ENCODE measurements at places on chromosomes 3 and 15.

- DNase-seq = peak; percentile 91
These were observed at the start of gene MESD for GRCh38 chr15:80989518-80990478. Gene MESD (minus strand): TSS chr15:80989819. CDS start chr15:80989791, 28 bp downstream.

GRCh38 chr3:184880276-184881019 is 68.5 kb downstream of the VPS8 start:
- no peak for DNase-seq

GRCh38 chr15:31216215-31216911 is 110.3 kb upstream of the KLF13 start:
- peak; percentile 29 for DNase-seq

DNA sequence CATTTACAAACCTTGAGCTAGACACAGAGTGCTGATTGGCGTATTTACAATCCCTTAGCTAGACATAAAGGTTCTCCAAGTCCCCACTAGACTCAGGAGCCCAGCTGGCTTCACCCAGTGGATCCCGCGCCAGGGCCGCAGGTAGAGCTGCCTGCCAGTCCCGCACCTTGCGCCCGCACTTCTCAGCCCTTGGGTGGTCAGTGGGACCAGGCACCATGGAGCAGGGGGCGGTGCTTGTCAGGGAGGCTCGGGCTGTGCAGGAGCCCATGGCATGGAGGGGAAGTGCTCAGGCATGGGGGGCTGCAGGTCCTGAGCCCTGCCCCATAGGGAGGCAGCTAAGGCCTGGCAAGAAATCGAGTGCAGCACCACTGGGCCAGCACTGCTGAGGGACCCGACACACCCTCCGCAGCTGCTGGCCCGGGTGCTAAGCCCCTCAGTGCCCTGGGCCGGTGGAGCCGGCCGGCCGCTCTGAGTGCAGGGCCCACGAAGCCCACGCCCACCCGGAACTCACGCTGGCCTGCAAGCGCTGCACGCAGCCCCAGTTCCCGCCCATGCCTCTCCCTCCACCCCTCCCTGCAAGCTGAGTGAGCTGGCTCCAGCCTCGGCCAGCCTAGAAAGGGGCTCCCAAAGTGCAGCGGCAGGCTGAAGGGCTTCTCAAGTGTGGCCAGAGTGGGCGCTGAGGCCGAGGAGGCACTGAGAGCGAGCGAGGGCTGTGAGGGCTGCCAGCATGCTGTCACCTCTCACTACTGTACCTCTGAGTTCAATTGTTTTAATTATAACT is 1213.9 kb downstream of the OTOL1 start:
- no peak for DNase-seq

DNA sequence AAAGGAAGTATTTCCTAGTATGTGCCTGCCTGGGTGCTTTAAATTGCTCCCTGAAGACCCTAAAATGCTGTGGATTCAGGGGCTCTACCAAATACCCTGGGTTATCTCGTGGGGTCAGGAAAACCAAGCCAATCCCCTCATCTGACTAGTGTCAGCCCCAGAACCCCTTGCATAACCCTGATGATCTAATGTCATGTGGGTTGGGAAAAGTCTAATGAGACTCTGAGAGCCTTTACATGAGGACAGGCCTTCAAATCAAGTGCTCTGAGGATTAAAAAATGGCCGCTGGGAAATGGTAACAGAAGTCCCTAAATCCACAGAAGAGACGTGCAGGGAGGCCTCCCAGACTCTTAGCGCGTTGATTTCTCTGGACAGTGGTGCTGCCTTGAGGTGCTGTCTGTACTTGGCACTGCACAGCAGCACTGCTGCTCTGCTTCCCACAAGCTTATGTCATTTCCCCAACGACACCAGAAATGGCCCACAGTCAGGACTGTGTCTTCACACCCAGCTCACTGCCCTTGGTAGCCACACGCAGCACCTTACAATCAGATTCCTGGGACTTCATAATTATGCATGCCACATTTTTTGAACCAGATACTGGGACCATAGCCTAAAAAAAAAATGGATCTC is 16.6 kb downstream of the EIF4E3 start:
- DNase-seq = no peak

GRCh38 chr3:172980849-172981248 is 160.2 kb downstream of the SPATA16 start:
- no peak for DNase-seq

GRCh38 chr3:130480736-130481135 is 36.2 kb upstream of the COL6A6 start:
- DNase-seq = peak; percentile 10

- DNase-seq = peak; percentile 30
These were observed 148.1 kb downstream of the NEK11 start for GRCh38 chr3:131174752-131175151.

- DNase-seq = no peak
These were observed 24.9 kb downstream of the ALS2CL start for GRCh38 chr3:46668591-46668990.

GRCh38 chr3:114406922-114407321 is 113.1 kb downstream of the TIGIT start:
- no peak for DNase-seq

DNA sequence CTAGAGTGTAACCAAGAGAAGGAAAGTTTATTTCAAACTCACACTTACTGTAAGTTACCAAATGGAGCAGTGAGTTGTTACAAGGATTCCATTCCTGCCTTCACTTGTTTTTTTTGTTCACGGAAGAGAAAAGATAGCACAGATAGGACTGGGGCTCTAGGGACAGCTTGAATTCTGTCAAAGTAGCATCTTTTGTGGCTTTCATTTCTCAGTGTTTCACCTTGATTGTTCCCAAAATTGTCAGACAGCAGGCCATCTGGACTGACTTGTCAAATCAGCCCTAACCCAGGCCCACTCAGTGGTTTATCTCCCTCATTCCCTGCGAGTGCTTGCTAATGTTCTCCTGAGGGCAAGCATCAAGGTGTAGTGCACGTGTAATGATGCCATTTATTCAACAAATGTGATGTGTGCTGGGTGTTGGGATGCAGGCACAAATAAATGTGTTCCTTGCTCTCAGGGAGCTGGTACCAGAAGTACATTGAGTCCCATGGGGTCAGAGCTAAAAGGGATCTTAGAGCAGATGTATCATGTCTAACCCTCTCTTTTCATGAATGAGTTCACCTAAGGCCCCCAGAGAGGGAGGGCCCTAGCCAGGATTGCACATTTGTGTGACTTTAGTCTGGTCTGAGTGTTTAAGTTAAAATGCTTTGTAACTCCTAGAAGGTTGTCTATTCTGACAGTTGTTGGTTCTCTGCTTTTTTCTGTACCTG is 49.1 kb downstream of the PDHB start:
- DNase-seq = no peak

DNA sequence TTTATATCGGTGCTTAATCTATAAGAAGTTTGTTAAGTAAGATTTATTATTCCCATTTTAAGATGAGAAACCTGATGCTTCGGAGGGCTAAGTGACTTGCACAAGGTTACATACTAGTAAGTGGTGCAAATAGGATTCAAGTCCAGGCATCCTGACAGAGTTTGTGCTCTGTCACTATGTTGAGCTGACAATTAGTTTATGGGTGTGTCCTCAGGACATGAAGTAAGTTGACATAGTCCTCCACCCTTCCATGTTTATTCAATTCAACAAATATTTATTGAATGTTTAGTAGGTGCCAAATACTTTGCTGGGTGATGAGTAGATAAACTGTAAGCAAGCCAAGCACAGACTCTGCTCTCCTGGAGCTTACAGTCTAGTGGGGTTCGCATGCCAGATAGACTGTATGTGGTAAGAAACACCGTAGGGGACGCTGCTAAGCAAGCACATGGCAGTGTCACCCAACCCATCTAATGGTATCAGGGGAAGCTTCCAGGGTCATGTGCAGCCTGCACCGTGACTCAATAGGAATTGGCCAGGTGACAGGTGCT is 342.7 kb upstream of the SATB1 start:
- no peak for DNase-seq

GRCh38 chr3:162658003-162658402 is 1161.4 kb downstream of the OTOL1 start:
- DNase-seq = no peak

DNA sequence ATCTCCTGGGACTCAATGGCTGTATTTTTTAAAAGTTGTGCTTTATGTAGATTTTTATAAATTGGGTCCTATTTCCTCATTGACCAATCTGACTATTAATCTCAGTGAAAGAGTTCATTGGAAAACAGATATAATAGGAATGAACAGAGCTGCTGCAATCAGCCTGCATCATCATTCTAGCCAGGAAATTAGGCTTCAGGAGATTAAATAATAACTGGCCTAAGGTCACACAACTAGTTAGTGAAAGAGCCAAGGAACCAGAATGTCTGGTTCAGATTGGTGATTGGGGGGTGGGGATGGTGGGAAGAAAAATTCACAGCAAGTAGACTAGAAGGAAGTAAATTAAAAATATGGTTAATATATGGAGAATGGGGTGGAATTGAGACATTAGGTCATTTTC is 180.9 kb upstream of the ROPN1 start:
- no peak for DNase-seq

DNA sequence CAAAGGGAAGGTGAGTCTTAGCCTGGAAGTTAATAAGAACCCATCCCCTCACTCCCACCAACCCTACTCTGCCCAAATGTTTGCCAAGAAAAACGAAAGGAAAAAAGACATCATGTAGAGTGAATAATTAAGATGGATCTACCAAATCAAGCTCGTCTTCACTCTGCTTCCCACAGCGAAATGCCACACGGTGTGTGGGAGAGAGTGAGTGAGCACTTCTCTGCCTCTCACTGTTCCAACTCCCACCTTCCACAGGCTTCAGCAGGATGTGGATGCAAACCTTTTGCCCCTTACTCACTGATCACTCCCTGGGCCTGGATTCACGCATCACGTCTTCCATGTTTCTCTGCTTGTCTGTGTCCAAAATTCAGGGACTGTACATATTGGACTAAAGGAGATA is 85.4 kb downstream of the WDR76 start:
- no peak for DNase-seq

- peak; percentile 35 for DNase-seq
These were observed 31.3 kb upstream of the WNT5A start for GRCh38 chr3:55518451-55518850.

DNA sequence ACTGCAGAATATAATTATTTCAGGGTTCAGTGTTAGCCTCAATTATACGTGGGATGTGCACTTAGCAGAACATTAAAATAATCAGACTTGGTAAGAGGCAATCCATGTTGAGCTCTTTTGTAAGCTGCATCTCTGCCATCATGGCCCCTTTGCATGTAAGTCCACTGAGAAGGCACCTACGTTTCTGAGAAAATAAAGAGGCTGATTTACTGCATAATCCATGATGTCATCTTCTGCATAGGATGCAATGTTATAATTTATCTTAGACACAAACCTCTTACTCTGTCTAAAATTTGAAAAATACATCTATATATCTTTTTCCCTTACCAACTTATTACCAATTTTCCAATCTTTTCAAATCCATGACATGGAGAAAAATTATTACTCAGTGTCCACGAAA is 1294.7 kb downstream of the ZPLD1 start:
- DNase-seq = no peak

DNA sequence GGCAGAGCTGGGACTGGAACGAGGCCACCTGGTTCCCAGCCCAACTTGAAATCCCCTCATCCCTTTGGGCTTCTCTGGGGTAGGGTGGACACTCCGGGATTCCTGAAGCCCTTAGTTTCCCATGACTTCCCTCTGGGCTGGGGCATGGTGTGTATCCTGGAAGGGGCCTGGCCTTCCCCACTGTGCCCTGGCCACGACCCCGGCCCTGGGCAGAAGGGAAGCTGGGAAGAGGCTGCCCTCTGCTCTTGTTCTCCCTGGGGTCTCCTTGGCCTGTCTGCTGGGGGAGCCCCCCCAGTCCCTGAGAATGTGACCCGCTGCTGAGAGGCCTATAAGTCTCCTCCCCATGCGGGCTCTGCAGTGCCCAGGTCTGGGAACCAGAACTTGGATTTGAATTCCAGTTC is 104.9 kb downstream of the LINGO1 start:
- no peak for DNase-seq

DNA sequence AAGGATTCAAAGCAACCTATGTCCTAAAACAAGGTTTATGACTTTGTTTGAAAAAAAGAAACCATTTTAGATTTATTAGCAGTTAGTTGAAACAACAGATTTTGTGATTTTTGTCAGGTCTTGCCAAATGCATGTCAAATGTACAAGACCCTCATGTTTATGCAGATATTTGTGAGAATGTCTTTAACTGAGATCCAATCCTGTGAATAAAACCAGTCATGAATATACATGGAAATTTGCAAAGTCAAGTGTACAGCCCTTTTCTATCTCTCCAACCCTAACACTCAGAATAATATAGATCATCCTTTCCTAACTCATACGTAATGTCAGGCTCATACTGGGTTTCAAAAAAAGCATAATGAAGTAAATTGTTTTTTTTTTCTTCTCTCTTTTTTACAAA is 76.4 kb downstream of the DUT start:
- DNase-seq = no peak

- DNase-seq = peak; percentile 25
These were observed 75.3 kb upstream of the BLM start for GRCh38 chr15:90641581-90642463.

- no peak for DNase-seq
These were observed 28.3 kb downstream of the RFT1 start for GRCh38 chr3:53101956-53102355.

DNA sequence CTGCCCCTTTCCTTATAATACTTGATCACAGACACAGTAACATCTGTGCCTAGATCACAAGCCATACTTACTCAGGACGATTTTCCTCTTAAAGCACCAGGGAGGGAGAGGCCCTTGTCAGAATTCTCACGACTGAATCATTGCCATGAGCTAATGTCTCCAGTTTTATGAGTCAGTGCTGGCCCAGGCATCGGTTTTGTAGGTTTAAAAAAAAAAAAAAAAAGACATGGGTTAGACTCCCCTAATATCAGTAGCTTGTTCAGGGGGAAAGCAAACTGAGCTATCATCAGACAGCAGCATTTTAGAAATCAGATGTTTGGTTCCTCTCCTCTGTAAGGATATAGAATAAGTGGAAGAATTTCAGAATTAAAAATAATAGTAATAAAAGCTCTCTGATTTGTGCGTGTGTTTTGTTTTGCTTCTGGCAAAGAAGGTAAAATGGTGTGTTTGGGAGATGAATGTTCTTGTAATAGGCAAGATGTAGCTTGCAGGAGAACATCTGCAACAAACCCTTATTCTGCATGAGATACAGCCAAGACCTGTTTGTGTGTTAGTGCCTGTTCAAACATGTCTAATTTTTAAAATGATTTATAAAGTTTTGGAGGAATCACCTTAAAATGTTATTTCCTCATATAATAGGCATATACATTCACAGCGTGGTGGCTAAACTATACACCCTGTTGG is 193.6 kb downstream of the TP63 start:
- peak; percentile 97 for DNase-seq

DNA sequence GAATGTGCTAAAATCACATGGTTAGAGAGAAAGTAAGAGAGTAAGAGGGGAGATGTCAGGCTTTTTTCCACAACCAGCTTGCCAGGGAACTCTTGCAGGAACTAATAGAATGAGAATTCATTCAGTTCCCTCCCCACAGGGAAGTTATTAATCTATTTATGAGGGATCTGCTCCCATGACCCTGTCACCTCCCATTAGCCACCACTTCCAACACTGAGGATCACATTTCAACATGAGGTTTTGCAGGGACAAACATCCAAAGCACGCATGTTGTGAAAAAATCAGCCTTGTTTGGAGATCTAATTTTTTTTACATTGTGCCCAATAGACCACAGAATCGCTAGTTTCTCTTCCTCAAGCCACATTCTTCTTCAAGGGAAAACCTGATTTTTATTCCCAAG is 904.0 kb downstream of the TBL1XR1 start:
- no peak for DNase-seq
